ENCODE measurements at places on chromosomes 5 and 9.

- DNase-seq: no peak
Measured at GRCh38 chr5:146402949-146403348, 44.2 kb upstream of the TCERG1 start.

DNA sequence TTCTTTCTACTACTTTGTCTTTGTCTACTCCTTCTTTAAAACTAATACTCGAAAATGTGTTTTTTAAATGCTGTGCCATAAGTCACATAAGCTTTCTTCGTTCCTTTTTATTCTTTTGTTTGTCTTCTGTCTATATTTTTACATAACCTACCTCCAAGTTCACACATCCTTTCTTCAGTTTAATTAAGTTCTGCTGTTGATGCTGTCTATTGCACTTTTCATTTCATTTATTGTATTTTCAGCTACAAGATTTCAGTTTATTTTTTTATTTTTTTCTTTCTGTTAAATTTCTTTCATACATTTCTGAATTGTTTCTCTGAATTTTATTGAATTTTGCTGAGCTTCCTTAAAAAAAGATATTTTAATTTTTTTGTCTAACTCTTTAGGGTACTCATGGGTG, 878.2 kb downstream of the MAT2B start:
- DNase-seq: no peak

GRCh38 chr5:142585451-142585850, 100.4 kb downstream of the FGF1 start:
- DNase-seq: no peak

DNA sequence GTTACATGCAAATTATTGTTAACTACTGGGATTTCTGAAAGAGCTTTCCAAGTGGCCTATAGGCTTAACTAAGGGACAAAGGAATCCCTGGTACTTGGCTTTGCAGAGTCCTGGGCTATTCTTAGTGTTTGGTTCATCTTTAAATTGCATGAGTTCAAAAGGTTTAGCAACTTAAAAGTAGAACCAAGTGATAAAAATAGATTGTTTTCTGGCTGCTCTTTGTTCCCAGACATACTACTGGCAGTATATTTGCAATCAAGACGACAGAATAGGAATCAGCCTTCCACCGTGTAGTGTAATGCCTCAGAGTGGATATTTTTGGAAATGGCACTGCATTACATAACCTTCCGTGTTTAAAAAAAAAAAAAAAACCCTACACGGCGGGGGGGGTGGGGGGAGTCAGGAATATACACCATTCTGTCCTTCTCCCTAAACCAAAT, 1.0 kb downstream of the NREP start:
- no peak for DNase-seq

DNA sequence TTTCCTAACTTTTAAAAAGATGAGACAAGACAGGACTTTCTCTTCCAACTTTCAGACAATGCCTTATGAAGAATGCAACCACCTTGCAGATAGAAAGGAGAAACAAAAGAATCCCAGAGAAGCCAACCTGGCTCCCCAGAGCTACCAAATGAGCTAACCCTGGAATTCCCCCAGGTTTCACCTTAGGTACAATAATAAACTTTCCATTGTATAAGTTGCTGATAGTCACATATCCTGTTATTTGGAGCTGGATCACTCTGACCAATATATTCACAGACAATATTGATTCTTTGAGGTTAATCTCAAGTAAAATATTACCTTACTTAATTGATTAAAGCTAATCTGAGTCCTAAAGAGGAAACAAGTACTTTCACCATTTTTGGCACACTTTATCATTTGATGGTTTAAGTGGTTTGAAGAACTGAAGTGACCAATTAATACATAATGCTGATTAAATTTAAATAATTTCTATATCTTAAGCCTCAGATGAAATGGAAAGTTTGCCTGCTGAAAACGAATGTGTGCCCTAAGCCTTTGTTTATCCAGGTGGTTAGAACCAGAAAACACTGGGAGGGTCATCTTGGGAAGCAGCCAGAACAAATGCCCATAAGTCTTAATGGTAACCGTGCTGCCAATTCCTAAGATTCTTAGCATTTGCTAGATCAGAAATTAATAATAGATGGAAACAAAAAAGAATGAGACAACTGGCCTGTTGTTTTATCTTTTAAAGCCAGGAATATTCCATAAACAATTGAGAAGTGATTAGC, 159.6 kb upstream of the SLC12A2 start:
- DNase-seq: no peak

DNA sequence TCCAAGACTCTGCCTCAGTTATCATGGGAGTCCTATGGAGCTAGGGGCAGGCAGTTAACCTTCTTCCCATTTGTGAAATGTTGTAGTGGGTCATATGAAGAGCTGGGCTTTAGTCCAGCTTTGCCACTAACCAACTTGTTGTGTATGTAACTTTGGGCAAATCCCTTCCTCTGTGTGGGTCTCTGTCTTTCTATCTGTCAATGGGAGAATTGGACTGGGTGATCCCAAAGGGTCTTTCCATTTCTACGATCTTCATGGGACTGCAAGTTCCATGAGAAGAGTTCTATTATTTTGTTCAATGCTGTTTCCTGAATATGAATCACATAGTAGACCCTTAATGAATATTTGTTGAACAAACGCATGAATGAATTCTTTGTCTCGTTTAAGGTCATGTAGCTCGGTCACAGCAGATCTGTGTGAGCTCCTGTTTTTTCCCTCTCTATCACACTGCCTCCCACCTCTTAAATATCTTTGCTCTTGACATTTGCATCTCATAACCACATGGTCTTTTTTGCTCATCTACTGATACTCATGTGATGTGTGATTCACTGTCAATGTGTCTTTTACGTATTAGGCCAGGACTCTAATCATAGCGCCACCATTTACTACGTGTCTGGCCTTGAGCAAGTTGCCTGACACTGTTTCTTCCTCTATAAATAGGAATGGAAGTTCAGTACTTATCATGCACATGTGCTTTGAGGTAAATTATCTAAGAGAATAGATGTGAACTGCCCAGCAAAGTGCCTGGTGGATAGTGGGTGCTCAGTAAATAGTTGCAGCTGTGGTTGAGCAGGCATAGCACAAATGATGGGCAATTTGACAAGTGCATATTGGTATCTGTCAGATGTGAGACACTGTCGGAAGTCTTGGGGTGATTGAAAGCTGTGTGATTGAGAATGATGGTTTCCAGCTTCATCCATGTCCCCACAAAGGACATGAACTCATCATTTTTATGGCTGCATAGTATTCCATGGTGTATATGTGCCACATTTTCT, 37.4 kb downstream of the PTTG1 start:
- DNase-seq: no peak

DNA sequence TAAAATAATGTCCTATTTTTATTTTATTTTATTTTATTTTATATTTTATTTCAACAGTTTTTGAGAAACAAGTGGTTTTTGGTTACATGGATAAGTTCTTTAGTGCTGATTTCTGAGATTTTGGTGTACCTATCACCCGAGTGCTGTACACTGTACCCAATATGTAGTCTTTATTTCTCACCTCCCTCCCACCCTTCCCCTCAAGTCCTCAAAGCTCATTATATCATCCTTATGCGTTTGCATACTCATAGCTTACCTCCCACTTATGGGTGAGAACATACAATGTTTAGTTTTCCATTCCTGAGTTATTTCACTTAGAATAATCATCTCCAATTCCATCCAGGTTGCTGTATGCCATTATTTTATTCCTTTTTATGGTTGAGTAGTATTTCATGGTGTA, 63.5 kb downstream of the ARRDC3 start:
- no peak for DNase-seq

DNA sequence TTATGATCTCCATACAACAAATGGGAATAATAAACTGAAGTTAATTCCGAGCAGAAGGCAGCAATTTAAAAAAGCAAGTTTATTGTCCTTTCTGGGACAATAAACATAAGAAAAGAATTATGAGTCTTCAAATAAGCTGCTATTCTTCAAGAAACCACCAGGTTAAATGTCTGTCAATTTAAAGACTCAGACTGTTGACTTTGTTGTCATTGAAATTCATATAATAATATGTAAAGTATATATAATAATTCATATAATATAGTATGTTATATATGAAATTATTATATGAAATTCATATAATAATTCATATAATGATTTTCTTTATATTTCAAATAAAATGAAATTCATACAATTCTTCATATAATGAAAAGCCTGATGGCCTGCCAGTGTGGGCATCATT, 497.5 kb upstream of the RGMB start:
- no peak for DNase-seq

- no peak for DNase-seq
Measured at GRCh38 chr5:108516785-108517184, 134.9 kb upstream of the FBXL17 start.

GRCh38 chr9:136201609-136202453, 3.1 kb downstream of the LHX3 start:
- no peak for DNase-seq

DNA sequence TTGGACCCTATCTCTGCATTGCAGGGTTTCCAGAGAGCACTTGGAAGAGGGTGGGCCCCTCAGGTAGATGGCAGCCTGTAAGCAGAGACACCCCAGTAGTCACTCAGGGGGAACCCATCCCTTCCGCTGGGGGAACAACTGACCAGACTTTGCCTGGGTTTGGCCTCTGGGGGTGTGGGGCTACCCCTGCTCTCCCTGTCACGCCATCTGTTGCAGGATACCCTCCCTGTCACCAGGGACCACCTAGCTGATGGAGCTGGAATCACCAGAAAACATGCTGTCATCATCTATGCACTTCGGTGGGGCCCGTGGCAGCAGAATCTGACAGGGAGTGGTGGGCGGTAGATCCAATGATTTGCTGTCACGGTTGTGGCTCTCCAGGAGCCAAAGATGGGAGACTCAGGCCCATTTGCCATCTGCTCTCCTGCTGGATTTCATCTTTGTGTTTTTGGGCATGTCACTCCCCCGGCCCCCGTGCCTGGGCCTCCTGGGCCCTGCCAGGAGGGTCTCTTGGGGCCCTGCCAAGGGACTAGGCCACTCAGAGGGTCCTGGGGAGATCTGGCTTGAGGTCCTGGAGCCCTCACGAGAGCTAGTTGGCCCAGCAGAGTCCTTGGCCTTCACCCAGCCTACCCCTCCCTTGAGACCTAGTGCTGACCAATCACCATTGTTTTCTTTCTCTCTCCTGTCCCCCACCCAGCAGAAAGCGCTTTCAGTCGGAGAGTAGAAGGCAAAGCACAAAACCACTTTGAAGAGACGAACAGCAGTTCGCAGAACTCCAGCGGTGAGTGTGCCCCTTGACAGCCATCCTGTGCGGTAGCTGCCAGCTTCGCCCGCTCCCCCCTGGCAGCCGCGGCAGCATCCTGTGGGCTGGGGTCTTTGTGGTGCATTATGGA, 45.9 kb downstream of the AMBP start:
- no peak for DNase-seq

DNA sequence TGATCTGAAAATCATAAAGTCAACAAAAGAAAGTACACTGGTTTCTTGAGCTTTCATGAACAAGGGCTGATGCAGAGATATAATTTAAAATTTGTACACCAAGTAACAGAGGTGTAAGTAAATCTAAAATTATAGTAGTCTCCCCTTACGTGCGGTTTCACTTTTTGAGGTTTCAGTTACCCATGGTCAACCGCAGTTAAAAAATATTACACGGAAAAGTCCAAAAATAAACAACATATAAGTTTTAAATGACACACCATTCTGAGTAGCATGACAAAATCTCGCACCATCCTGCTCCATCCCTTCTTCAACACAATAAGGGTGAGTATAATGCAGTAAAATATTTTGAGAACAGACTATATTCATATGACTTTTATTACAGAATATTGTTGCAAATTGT, 54.4 kb downstream of the AUH start:
- no peak for DNase-seq

GRCh38 chr5:60851626-60852025, 7.6 kb upstream of the ELOVL7 start:
- DNase-seq: no peak

All from cortex of kidney (tissue), 1 donor.